ENCODE measurements at places on chromosomes 1 and 21. TPM values are rescaled to one million over a fixed set of nuclear protein-coding genes. Genes with fewer than 3 reads are reported as not detected.

The PDZK1IP1 gene
- total RNA-seq, result 371 TPM

The PHLDA3 gene
- 199 TPM for total RNA-seq

DNA sequence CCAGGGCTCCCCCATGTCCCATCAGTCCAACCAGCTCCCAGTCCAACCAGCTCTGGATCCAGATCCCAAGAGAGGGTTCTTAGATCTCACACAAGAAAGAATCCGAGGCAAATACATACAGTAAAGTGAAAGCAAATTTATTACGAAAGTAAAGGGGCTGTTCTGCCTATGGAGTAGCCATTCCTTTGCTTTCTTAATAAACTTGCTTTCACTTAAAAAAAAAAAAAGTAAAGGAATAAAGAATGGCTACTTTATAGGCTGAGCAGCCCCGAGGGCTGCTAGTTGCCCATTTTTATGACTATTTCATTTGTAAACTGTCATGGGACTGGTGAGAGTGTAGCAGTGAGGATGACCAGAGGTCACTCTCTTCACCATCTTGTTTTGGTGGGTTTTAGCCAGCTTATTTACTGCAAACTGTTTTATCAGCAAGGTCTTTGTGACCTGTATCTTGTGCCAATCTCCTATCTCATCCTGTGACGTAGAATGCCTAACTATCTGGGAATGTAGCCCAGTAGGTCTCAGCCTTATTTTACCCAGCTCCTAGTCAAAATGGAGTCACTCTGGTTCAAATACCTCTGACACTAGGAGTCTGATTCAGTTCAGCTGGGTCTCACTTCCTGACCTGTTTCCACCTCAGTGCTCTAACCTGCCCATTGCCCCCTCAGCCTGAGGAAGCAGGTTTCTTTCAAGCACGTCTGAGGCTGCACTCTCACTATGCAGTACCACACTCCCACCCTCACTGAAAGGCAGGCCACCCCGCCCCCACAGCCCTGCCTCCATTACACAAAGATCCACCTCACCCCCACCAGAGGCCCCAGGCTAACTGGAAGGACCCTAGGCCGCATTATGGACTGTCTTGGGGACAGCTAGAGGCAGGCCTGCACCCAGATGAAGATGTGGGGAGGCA is 26.5 kb upstream of the ATP2B4 start:
- no peak for DNase-seq

The AADACL4 gene
- total RNA-seq, result not detected

DNA sequence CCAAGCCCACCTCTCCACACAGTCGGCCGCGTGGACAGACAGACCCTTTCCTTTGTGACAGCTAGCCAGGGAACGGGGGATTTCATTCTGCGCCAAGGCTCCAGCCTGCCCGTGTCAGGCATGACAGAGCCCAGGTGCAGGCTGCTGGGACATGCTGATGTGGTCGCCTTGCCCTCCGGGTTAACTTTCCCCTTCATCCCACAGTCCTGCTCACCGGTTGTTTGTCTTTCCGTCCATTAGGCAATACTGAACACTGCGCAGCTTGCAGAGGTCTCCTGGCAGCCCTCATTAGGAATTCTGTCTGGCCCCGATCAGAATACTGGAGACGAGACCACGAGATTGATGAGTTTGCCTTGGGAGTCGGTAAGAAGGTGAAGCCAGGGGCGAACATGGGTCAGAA is 62.8 kb downstream of the SPSB1 start:
- no peak for DNase-seq

GRCh38 chr1:12244078-12244477 is 14.2 kb downstream of the VPS13D start:
- DNase-seq, result no peak

Data from Caki2 (cell line).